GM04503 (cell line): ENCODE measurements at places on chromosomes 6 and 20.

DNA sequence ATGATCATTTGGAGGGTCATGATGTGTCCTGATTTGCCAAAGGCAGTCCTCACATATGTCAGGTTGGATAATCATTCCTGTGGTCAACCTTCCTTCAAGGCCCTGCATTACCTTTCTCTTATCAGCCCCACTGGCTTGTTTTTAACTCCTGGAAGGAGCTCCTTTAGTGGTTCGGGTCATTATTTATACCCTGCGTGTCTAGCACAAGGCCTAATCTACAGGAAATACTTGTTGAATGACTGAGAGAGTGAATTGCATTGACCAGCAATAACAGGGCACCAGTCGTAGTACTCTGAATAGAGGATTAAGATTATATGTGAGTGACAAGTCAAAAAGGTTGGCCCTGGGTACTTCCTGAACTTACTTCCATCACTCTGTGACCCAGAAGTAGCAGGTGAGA is 4.5 kb downstream of the HIVEP2 start:
- DNase-seq, result no peak

DNA sequence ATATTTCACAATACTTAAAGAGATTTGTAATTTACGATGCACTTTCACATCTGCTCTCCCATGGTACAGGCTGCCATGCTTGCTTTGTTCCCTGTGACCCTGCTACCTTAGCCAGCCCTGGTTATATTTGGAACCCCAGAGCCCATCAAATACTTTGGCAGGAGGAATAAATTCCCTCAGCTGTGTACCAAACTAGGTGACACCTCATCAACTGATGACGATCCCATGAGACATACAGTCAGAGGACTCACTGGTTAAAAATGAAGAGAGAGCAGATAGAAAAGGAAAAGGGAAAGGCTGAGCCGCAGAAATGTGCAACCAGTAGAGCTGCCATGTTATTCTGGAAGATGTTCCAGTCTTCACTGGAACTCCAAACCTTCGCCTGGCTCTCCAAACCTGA is 120.0 kb downstream of the SIM1 start:
- no peak for DNase-seq

- DNase-seq, result no peak
Observed at GRCh38 chr20:8545212-8545611, 413.1 kb downstream of the PLCB1 start.

DNA sequence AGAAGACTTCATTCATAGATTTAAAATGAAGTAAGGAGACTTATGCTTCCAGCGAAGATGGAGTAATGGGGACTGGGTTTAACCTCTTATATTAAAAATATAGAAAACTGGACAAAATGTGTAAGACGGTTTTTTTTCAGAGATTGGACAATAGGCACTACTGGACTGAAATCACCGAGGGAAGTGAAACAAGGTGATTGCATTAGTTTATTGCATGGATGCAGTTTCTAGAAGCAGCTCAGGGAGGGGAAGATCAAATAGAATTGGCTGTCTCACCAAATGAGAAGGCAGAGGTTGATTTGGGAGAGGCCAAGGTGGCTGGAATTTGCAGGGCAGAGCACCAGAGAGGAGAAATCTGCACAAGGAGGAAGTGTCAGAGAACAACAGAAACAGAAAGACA is 162.6 kb downstream of the DNAH8 start:
- no peak for DNase-seq

- DNase-seq, result no peak
Observed at GRCh38 chr20:62252342-62252966, 14.1 kb downstream of the OSBPL2 start.

GRCh38 chr20:41245086-41245707 is 72.3 kb downstream of the ZHX3 start:
- DNase-seq, result no peak

GRCh38 chr6:151901009-151901411 is 93.5 kb downstream of the ESR1 start:
- no peak for DNase-seq

GRCh38 chr6:18343741-18344140 is 43.4 kb upstream of the RNF144B start:
- no peak for DNase-seq
